Keratinocyte (primary cell): ENCODE measurements at places on chromosomes 3 and 15. TPM values are rescaled to one million over a fixed set of nuclear protein-coding genes. Genes with fewer than 3 reads are reported as not detected.
A peak's percentile ranks its signal among the peaks of the same experiment; 100 is the strongest.

- no peak overlapping the region for H3K27ac ChIP-seq
- no peaks in the 10 kb centered on the region for H3K4me1 ChIP-seq
- H3K27me3 ChIP-seq: no peaks in the 10 kb centered on the region
- DNase-seq: no peak
Measured at GRCh38 chr3:74302969-74303368, 311.5 kb downstream of the CNTN3 start.

- H3K36me3 ChIP-seq: no peaks in the 10 kb centered on the region
- no peaks in the 10 kb centered on the region for H3K27me3 ChIP-seq
- H3K4me1 ChIP-seq: no peaks in the 10 kb centered on the region
- no peak overlapping the region for H3K27ac ChIP-seq
- no peak for DNase-seq
- H3K4me3 ChIP-seq: no peak overlapping the region
Measured at GRCh38 chr3:156300371-156300770, 180.0 kb downstream of the KCNAB1 start.

GRCh38 chr15:87582169-87582568, 674.4 kb downstream of the NTRK3 start:
- no peaks in the 10 kb centered on the region for H3K27me3 ChIP-seq
- DNase-seq: no peak
- H3K27ac ChIP-seq: no peak overlapping the region
- H3K4me3 ChIP-seq: no peak overlapping the region
- no peaks in the 10 kb centered on the region for H3K4me1 ChIP-seq

DNA sequence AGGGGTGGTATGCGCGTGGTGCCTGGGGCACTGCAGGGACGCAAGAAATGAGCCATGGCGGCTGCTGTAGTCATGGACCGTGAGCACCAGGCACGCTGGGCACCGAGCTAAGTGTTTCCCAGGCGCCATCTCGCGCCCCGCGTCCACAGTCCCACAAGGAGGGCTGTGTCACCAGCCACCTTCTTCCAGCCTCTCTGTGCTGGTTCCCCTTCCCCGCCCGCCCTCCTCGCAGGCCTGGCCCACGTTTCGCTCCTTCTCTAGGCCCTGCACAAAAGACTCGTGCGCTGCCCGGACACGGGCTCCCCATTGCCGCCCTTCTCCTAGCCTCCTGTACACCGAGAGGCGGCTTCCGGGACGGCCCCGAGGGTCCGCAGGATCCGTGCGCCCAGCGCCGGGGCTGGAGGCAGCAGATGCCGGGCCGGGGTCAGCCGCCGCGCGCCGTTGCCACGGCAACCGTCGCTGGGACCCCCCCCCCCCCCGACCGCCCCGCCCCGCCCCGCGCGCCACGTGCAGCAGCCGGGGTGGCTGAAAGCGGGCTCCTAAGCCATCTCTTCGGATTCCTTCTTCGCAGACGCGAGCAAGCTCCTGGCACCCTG, 113.4 kb downstream of the SRGAP3 start:
- no peak overlapping the region for H3K27ac ChIP-seq
- H3K27me3 ChIP-seq: no peaks in the 10 kb centered on the region
- no peak overlapping the region for H3K4me3 ChIP-seq
- peaks cover 7% of the 10 kb centered on the region for H3K4me1 ChIP-seq
- H3K36me3 ChIP-seq: no peaks in the 10 kb centered on the region
- no peak for DNase-seq

- H3K27ac ChIP-seq: no peak overlapping the region
- no peak overlapping the region for H3K4me3 ChIP-seq
- H3K36me3 ChIP-seq: no peaks in the 10 kb centered on the region
Measured at GRCh38 chr15:51244423-51244869, 94.0 kb downstream of the CYP19A1 start.

DNA sequence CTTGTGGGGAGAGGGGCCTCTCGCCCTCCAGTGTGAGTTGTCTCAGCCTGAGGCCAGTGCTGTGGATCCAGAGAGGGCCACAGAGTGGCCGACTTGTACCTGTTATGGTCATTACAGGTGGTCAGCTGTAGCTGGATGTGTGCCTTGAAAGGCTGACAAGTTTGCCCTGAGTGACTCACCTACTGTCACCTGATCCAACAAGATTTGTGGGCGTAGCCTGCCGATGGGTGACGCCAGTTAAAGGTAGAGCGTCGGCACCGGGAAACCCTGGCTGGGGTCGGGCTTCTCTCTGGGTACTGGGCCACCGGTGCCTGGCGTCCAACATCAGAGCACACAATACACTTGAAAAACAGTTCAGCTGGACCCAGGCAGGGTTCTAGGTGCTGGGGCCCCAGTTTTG, 2.8 kb upstream of the ISG20 start:
- H3K27ac ChIP-seq: peak overlapping the region; percentile 74
- DNase-seq: no peak
- peaks cover 33% of the 10 kb centered on the region for H3K4me1 ChIP-seq
- no peak overlapping the region for H3K4me3 ChIP-seq
- peaks cover 13% of the 10 kb centered on the region for H3K36me3 ChIP-seq
- no peaks in the 10 kb centered on the region for H3K27me3 ChIP-seq

Gene CORO2B
- 0.13 to 0.32 TPM (median 0.18 TPM) in 3 replicates for polyA plus RNA-seq

Gene AMIGO3
- polyA plus RNA-seq: 0.02 to 0.03 TPM in 2 of 3 replicates, not detected in the other
